Chondrocyte (in vitro differentiated cells): ENCODE measurements at places on chromosomes 5 and 9. TPM values are rescaled to one million over a fixed set of nuclear protein-coding genes. Genes with fewer than 3 reads are reported as not detected.

Gene SLC46A2
- total RNA-seq, result not detected in 3 replicates

Gene KCNT1
- total RNA-seq, result not detected in 3 replicates

Gene GNA14
- total RNA-seq, result 0.13 to 0.22 TPM in 2 of 3 replicates, not detected in the other

Gene HINT2
- 30.3 to 32.8 TPM (median 32.0 TPM) in 3 replicates for total RNA-seq

Gene PRR7
- total RNA-seq, result 4.8 to 5.5 TPM (median 5.3 TPM) in 3 replicates

Gene WNT8A
- not detected in 3 replicates for total RNA-seq

Gene CARD9
- 0.22 to 2.4 TPM (median 1.9 TPM) in 3 replicates for total RNA-seq

Gene ACTBL2
- total RNA-seq, result 0.10 TPM in 1 of 3 replicates, not detected in the others

Gene ALDH7A1
- total RNA-seq, result 54.0 to 71.3 TPM (median 58.2 TPM) in 3 replicates

Gene HTR1A
- total RNA-seq, result not detected in 3 replicates

Gene IRX1
- total RNA-seq, result 2.3 to 9.8 TPM (median 2.9 TPM) in 3 replicates

Gene ADAMTSL1
- total RNA-seq, result 0.41 to 2.0 TPM (median 1.0 TPM) in 3 replicates

Gene RUSC2
- total RNA-seq, result 96.3 to 135 TPM (median 107 TPM) in 3 replicates

Gene RANBP3L
- 1.2 to 5.0 TPM (median 1.2 TPM) in 3 replicates for total RNA-seq
